ENCODE measurements at places on chromosomes 2 and 18. TPM values are rescaled to one million over a fixed set of nuclear protein-coding genes. Genes with fewer than 3 reads are reported as not detected.

Gene FSIP2
- total RNA-seq: 8.6 TPM

DNA sequence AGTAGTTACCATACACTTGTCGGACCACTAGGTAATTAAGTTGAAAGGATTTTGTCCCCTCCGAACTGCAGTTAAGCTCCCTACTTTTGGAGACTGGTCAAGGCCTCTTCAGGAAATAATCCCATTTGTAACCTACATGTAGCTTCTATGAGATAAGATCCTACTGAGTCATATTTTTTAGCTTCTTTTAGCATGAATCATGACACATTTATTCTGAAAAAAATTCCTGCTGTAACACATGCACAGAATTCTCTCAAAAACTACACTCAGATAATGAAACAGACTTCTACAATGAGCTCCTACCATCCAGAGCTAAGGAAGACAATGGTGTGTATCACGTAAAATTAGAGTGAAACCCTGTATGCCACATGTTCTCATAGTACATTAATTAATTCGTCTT is 100.7 kb upstream of the CCDC195 start:
- no peak for DNase-seq

DNA sequence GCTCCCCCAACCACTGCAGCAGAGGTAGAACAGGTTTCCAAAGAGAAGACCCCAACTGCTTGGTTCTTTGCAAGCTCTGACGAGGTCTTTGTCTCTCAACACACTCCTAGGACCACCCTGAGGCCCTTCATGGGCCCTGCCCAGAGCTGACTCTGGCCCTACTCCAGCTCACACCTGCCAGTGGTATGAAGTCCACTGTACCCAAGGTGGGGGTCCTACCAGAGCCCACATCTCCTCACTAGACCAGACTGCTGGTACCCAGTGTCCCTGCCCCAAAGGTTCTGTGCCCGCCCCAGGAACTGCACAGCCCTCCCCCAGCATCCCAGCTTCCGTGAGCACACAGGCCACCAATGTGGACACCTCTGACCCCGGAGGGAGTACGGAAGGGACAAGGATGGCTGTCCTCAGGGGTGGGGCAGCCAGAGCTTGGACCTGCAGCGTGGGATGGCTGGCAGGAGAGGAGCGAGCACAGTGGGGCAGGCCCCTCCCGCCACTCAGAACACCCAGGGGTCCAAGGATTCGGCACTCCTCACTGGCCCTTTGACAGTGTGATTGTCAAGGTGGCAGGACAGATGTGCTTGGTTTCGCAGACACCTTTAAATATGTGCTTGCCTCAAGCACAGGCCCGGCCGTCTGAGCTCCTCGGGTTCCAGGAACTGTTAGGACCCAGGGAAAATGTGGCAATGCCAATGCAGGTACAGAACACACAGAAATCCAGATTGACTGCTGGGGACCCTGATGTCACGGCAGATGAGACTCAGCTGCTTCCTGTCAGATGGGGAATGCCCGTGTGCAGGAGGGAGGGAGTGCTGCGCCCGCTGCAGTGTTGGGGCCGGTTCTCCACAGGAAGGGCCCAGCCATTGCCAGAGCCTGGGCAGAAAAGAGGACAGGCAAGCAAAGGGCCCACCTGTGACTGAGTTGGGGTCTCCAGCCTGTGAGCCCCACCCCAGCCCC is 51.2 kb downstream of the MTERF4 start:
- no peak for DNase-seq

GRCh38 chr2:446963-447530 is 159.2 kb upstream of the ALKAL2 start:
- no peak for DNase-seq

Gene EML4
- total RNA-seq: 41.6 TPM

Gene CDH19
- total RNA-seq: under 0.01 TPM
